ENCODE measurements at places on chromosomes 12 and 14.

GRCh38 chr12:25839470-25839869 lies 119.0 kb upstream of the RASSF8 start:
- DNase-seq: peak; percentile 92

DNA sequence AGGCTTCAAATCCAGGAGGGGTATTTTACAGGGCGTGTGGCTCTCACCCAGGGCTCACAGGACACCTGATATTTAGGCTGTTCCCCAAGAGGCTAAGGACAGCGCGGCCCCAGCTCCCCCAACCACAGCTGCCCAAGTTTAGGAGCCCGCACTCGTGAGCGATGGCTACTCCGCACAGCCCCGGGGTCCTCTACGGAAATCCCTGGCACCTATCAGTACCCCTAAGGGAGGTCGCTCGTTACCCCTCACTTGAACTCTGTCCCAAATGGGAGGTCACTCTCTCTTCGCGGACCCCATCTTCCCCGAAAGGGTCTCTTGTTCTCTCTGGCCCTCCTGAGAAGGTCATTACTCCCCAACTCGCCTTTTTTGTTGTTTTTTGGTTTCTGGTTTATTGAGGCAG lies 708 bp upstream of the P2RX4 start:
- DNase-seq: no peak

DNA sequence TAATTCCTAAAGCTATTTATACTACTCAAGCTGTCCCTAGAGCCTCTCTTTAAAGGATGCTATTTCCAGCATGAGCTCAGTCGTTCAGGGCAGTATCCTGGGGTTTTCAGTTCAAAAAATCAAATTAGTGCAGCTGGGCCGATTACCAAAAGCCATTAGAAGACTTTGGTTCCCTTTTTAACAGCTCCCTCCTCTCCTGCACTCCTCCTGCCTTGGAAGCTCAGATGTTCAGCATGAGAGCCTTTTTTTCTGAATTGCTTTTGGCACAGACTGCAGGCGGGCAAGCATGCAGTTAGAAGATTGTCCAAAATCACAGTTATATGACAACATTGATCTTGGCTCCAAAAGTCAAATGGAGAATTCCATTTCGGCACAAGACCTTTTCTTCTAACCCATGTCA lies 179.6 kb downstream of the SLC35F4 start:
- no peak for DNase-seq

- DNase-seq: no peak
These were observed 141.1 kb downstream of the AKAP6 start for GRCh38 chr14:32470161-32470715.

- DNase-seq: peak; percentile 82
These were observed 1.5 kb upstream of the LTA4H start for GRCh38 chr12:96036765-96037455.

GRCh38 chr12:81005606-81006005 lies 67.9 kb upstream of the LIN7A start:
- DNase-seq: no peak

DNA sequence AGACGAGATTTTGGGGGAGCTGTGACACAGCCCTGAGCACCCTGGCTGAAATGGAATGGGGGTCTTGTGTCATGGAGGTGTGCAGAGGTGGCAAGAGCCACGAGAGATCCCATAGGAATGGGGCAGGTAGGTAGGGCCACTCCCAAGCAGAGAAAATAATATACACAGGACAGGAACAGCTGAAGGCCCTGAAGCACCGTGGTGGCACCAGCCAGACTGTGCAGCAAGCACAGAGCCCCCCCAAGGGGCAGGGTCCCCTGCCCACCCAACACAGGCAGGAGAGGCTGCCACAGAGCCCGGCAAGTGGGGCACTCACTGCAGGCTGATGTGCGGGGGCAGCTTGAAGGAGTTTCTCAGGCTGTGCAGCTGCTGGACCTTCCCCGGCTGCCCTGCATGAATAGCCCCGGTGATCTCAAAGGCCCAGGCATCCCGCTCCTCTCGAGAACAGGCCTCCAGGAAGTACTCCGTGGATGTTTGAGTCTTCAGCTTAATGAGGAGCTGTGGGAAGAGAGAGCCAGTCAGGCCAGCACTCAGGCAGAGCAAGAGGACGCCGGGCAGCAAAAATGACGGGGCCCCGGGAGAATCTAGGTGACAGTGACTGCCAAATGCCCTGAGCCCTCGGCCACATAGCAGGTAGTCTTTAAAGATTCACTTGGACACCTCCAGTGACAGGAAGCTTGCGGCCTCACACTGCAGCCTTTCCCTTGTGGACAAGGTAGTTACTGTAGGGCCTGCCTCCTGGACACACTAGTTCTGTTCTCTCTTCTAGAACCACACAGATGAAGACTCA lies 16.7 kb downstream of the PLEK2 start:
- no peak for DNase-seq

GRCh38 chr14:106308839-106309389 lies 782.5 kb downstream of the TMEM121 start:
- DNase-seq: peak; percentile 24
